A549 treated with DMSO at 1 μM for 4 hours (cell line): ENCODE measurements at places on chromosomes 16 and 17. TPM values are rescaled to one million over a fixed set of nuclear protein-coding genes. Genes with fewer than 3 reads are reported as not detected.

KRTAP2-1 gene
- not detected in 5 replicates for total RNA-seq

KRT25 gene
- not detected in 5 replicates for total RNA-seq

PAGR1 gene
- total RNA-seq, result 36.8 to 51.9 TPM (median 45.4 TPM) in 5 replicates

DNASE1 gene
- total RNA-seq, result 2.4 to 5.7 TPM (median 4.6 TPM) in 5 replicates

PPL gene
- total RNA-seq, result 2.5 to 3.0 TPM (median 2.6 TPM) in 5 replicates

JUP gene
- 90.4 to 127 TPM (median 110 TPM) in 5 replicates for total RNA-seq

ERAL1 gene
- 83.5 to 92.0 TPM (median 85.0 TPM) in 5 replicates for total RNA-seq

KRTAP4-4 gene
- not detected in 5 replicates for total RNA-seq
